WTC11 (cell line): ENCODE measurements at places on chromosomes 6 and 20. TPM values are rescaled to one million over a fixed set of nuclear protein-coding genes. Genes with fewer than 3 reads are reported as not detected.
A peak's percentile ranks its signal among the peaks of the same experiment; 100 is the strongest.

GRCh38 chr6:35299674-35300073, 2.1 kb downstream of the DEF6 start:
- no peak for DNase-seq

Gene APCDD1L
- 2.4 to 3.2 TPM (median 2.5 TPM) in 3 replicates for total RNA-seq

Gene WFDC13
- not detected in 3 replicates for total RNA-seq

DNA sequence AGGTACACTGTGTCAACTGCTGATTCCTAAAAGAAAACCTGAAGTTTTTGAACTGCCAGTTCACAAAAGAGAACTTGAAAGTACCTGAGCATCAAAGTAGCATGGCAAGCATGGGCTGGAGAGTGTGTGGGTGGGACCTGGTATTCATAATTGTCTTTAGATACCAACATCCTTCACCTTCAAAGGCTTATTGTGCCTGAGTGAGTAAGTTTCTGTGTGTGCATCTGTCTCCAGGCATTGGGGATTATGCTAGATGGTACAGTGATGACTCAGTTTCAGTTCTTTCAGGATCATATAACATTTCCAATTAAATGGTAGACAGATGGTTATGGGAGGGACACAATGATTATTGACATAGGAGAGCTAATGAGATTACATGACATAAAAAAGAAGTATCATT, 238.5 kb downstream of the ZFAND3 start:
- DNase-seq = no peak

GRCh38 chr6:90714319-90714718, 127.4 kb upstream of the MAP3K7 start:
- DNase-seq = no peak

Gene ADAM33
- total RNA-seq = 5.3 to 7.1 TPM (median 7.0 TPM) in 3 replicates

Gene SUMO4
- total RNA-seq = 0.55 to 1.2 TPM (median 0.73 TPM) in 3 replicates

Gene IP6K3
- total RNA-seq = 0.44 to 1.1 TPM (median 0.89 TPM) in 3 replicates

DNA sequence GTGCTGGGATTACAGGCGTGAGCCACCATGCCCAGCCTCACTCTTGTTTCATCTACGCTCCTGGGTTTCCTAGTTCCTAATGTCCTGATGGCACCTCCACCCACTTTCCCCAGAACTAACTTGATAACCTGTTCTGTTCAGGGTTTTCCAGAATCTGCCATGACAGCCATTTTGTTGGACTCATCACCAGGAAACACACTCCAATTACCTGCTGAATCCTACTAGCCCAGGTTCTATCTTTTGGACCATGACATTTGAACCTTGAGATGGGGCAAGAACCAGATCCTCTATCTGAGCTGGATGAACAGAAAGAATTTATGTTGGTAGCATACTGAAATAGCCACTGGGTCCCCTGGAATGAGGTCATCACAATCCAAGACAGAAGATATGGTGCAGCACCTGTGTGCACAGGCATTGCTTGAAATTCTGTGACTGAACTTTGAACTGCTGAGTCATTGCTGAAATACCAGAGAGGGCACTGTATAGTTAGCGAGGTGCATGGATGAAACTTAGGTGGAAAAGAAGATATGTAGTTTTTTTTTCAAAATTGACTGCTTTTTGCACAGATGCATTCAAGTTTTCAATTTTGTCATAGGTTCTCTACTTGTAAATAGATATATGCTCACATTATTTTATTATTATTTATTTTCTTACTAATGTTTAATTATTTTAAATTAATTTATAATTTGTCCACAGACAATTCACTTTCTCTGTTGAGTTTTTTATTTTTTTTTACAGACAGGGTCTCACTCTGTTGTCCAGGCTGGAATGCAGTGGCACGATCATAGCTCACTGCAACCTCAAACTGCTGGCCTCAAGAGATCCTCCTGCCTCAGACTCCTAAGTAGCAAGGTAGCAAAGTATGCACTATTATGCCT, 42.8 kb upstream of the TASP1 start:
- no peak for DNase-seq

Gene MACROD2
- 3.0 to 4.1 TPM (median 3.5 TPM) in 3 replicates for total RNA-seq

Gene KIAA1755
- total RNA-seq = 0.16 to 0.50 TPM (median 0.27 TPM) in 3 replicates

Gene OPRL1
- total RNA-seq = 1.7 to 2.2 TPM (median 2.0 TPM) in 3 replicates

GRCh38 chr6:52505726-52506409, 71.0 kb downstream of the TRAM2 start:
- no peak for DNase-seq

DNA sequence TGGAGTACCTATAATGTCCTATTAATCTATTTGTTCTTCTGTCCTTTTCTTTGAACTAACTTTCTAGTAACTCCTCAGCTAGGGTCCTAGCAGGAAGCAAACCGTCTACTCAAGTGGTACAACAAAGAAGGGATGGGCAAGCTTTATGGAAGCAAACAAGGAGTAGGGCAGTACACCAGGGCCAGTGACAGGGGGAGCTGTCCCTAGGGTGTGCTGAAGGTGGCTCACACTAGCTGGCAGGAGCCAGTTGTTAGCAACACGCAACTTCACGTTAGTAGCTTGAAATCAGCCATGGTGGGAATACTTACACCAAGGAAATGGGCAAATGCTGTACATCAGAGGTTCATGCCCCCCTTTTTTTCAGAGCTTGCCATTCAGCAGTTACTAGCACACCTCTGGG, 74.0 kb upstream of the EYA2 start:
- DNase-seq = peak; percentile 64

- no peak for DNase-seq
These were observed 60.8 kb upstream of the CARMIL1 start for GRCh38 chr6:25218346-25218745.

DNA sequence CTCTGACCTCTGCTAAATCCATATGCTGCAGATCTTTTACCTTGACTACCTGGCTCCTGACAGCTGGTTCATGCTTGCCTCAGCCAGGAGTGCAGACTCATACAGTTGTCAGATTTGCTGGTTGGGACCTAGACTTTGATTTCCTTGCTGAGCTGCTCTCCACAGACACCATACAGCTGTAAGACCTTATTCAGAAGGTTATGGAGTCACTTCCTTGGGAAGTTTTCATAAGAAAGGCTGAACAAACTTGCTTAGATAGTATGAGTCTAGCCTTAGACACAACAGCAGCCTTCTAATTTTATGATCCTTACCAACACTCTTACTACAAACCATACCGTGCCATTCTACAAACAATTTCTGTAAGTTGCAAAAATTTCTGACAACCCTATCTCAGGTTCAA, 102.9 kb downstream of the EDN1 start:
- no peak for DNase-seq

GRCh38 chr6:42236682-42237473, 19.2 kb upstream of the MRPS10 start:
- no peak for DNase-seq

GRCh38 chr6:52042141-52042885, 45.1 kb downstream of the PKHD1 start:
- no peak for DNase-seq

DNA sequence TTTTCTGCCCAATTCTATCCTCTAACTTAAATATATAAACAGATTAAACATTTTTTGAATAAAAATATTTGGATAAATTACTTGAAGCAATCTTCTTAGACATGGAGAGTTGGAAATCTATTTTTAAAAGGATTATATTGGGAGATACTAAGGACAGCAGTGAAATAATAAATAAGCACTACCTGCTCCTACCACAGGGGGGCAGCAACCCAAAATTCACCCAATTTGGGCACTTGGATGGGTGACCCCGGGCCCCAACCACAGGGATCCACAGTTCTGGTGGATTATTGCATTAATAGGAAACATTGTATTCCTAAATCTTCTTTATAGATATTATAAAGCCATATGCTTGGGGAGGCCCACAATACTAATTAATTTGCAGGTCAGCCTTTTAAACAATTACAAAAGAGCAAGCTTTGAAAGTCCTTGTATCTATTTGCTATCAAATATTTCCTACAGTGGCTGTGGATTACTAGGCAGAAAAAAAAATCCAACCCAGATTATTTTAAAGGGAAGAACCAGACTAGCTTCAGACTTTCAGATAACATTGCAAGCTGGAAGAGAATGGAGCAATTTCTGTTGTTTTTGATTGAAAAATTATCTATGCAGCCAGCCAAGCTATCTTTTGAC, 66.4 kb upstream of the PDE10A start:
- DNase-seq = peak; percentile 71

- peak; percentile 34 for DNase-seq
These were observed 1.3 kb downstream of the MAPK14 start for GRCh38 chr6:36028877-36029324.

GRCh38 chr6:84753173-84753572, 11.2 kb downstream of the TBX18 start:
- no peak for DNase-seq

- no peak for DNase-seq
These were observed 621.2 kb upstream of the EYS start for GRCh38 chr6:66328200-66328599.
